ENCODE measurements at places on chromosomes 4 and X.

GRCh38 chr4:40337051-40337450 is 1.9 kb downstream of the CHRNA9 start:
- H3K27ac ChIP-seq = no peak overlapping the region
- no peaks in the 10 kb centered on the region for H3K36me3 ChIP-seq
- H3K27me3 ChIP-seq = no peaks in the 10 kb centered on the region
- peaks cover 12% of the 10 kb centered on the region for H3K4me1 ChIP-seq

GRCh38 chr4:99635601-99636000 is 22.0 kb downstream of the C4orf54 start:
- no peak overlapping the region for H3K4me3 ChIP-seq
- no peaks in the 10 kb centered on the region for H3K36me3 ChIP-seq
- DNase-seq = no peak
- no peaks in the 10 kb centered on the region for H3K4me1 ChIP-seq
- no peak overlapping the region for H3K27ac ChIP-seq

- no peak overlapping the region for H3K4me3 ChIP-seq
- H3K27ac ChIP-seq = no peak overlapping the region
- no peak for DNase-seq
- no peaks in the 10 kb centered on the region for H3K27me3 ChIP-seq
- no peaks in the 10 kb centered on the region for H3K4me1 ChIP-seq
- H3K36me3 ChIP-seq = no peaks in the 10 kb centered on the region
Observed at GRCh38 chr4:71126719-71127118, 133.3 kb downstream of the DCK start.

- DNase-seq = peak; percentile 84
- no peaks in the 10 kb centered on the region for H3K27me3 ChIP-seq
- peaks cover 32% of the 10 kb centered on the region for H3K4me1 ChIP-seq
- no peaks in the 10 kb centered on the region for H3K36me3 ChIP-seq
- H3K27ac ChIP-seq = no peak overlapping the region
- no peak overlapping the region for H3K4me3 ChIP-seq
Observed at GRCh38 chr4:57190601-57191481, 80.7 kb upstream of the IGFBP7 start.

GRCh38 chr4:26900765-26901164 is 40.1 kb downstream of the STIM2 start:
- H3K27ac ChIP-seq = no peak overlapping the region
- H3K4me1 ChIP-seq = no peaks in the 10 kb centered on the region
- 0 out of 2 replicates have a peak, but pooled peaks cover 3% of the 10 kb centered on the region for H3K36me3 ChIP-seq
- no peak overlapping the region for H3K4me3 ChIP-seq
